ENCODE measurements at places on chromosomes 1 and 21. TPM values are rescaled to one million over a fixed set of nuclear protein-coding genes. Genes with fewer than 3 reads are reported as not detected.

Gene PLEKHG5
- total RNA-seq = 2.8 TPM

Gene AMY1C
- not detected for total RNA-seq

Gene CLCA1
- total RNA-seq = 0.22 TPM

Gene HEYL
- total RNA-seq = 0.57 TPM
